Stimulated activated CD8-positive, alpha-beta memory T cell treated with anti-CD3 and anti-CD28 coated beads, Interleukin-2, amount 100 ng/mL, for 1 hour (primary cell): ENCODE measurements at places on chromosomes 3 and 15.

- no peak for DNase-seq
Observed at GRCh38 chr3:103617961-103618360, 1183.1 kb downstream of the ZPLD1 start.

- DNase-seq = no peak
Observed at GRCh38 chr3:194824701-194825111, 139.0 kb downstream of the FAM43A start.

GRCh38 chr15:92525758-92526245 is 129.8 kb downstream of the FAM174B start:
- no peak for DNase-seq

GRCh38 chr15:33284336-33284735 is 26.4 kb upstream of the RYR3 start:
- no peak for DNase-seq

GRCh38 chr3:195907684-195907933 is 742 bp downstream of the TNK2 start:
- DNase-seq = no peak

GRCh38 chr15:82847703-82848102 is 38.3 kb downstream of the WHAMM start:
- no peak for DNase-seq

DNA sequence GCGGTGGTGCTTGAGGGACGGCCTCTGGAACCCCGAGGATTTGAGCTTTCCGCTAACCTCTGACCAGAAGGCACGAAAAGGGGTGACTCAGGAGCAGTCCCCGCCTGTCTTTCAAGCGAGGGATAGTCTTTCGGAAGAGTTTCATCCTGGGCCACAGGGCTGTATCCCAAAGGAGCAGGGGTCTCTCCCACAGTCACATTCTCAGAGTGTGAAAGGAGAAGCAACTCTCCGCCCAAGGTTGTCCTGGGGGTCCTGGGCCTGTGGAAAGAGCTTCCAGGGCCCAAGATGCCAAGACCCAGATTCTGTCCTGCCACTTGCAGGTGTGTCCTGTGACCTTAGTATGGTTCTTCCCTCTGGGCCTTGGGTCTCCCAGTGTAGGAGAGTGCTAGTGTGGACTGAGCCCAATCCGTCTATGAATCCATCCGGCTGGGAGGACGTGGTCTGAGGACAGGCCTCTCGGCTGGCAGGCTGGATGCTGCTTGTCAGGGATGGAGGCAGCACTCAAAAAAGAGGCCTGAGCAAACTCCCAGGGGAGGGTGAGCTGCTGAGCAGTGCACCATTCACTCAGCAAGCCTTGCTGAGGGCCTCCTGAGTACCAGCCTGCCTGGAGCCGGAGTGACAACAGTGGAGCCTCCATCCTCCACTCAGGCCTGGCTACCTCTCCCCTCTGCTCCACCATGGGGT is 1.6 kb upstream of the DUSP7 start:
- no peak for DNase-seq

- no peak for DNase-seq
Observed at GRCh38 chr3:17846466-17846865, 104.0 kb upstream of the TBC1D5 start.

- DNase-seq = no peak
Observed at GRCh38 chr15:76199106-76200082, 111.9 kb downstream of the ETFA start.

- no peak for DNase-seq
Observed at GRCh38 chr3:17195856-17196604, 311.3 kb downstream of the PLCL2 start.

DNA sequence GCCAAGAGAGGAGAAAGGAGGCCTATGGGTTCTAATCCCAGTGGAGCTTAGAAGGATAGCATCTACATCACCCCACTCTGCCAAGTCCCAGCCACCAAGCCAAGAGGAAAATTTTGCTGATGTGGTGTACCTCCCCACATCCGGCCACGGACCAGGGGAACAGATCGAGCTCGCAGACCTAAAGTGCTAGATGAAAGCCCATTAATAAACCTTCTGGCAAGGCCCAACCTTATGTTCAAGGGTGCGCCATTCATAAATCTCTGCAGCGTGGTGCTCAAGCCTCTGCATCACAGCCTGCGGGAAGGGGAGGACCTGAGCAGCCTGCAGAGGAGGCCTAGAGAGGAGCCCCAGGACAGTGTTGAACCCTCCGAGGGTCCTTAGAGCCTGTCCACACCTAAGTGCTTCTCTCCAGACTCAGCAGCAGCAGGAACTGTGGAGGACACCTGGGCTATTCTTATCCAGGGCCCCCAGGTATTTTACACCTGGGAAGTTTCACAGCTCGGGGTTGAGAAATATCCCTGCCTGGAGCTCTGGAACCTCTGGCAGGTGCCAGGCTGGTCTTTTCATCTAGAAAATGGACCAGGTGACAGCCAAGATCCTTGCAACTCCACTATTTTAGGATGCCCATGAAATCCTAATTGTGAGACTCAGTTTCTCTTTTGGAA is 68.0 kb downstream of the MRPL46 start:
- no peak for DNase-seq

DNA sequence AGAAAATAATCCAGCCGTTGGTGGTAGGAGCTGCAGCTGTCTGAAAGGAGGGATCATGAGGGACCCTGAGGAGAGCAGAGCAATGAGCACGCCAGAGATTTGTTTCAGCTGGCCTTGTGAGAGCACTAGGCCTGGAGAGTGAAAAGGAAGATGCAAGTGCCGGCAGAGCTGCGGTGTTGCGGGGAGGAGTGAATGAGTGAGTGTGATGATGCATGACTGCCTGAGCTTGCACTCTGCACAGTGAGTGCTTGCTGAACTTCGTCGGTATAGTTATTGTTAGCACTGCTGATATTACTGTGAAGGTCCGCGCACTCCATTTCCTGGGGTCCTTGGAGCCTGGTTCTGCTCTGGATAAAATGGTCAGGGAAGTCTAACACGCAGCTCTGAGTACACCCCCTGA is 23.2 kb downstream of the EIF1B start:
- DNase-seq = no peak

DNA sequence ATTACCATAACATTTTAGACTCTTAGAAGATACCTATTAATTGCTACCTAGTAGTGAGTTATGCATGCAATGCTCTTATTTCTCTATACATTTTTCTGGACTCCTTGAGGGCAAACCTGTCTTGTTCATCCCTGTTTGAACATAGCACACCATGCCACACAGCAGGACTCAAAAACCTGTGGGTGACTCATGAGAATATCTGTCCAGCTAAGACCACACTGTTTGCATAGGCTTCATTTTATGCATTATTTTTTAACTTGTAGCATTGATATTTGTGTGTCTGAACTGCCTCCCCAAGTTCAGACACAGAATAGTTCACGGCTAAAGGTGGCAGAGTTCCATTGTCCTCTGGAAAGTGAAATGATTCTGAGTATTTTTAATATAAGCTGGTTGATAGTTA is 1.8 kb downstream of the LMCD1 start:
- no peak for DNase-seq

GRCh38 chr3:183278479-183279088 is 25.5 kb downstream of the B3GNT5 start:
- no peak for DNase-seq

- DNase-seq = no peak
Observed at GRCh38 chr3:14179114-14179465, 473 bp downstream of the LSM3 start.

DNA sequence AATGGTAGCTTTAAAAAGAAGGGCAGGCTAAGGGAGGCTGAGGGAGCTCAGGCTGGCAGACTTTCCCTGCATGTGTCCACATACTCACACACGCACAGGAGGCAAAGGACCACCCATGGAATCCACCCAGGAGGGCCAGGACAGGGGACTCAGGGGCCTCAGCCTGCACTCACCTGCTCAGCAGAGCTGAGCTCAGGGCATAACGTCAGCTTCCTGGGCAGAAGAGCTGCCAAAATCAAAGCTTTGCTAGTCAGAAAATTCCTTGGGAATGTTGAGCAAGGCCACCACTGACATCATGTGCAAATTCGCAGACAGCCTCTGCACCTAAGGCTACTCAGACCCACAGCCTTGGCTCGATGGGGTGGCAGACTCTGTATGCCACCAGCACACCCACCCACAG is 16.4 kb upstream of the ALAS1 start:
- DNase-seq = no peak

- DNase-seq = no peak
Observed at GRCh38 chr3:43307226-43307625, 20.9 kb downstream of the SNRK start.

GRCh38 chr3:36956155-36956554 is 11.3 kb upstream of the TRANK1 start:
- DNase-seq = no peak

DNA sequence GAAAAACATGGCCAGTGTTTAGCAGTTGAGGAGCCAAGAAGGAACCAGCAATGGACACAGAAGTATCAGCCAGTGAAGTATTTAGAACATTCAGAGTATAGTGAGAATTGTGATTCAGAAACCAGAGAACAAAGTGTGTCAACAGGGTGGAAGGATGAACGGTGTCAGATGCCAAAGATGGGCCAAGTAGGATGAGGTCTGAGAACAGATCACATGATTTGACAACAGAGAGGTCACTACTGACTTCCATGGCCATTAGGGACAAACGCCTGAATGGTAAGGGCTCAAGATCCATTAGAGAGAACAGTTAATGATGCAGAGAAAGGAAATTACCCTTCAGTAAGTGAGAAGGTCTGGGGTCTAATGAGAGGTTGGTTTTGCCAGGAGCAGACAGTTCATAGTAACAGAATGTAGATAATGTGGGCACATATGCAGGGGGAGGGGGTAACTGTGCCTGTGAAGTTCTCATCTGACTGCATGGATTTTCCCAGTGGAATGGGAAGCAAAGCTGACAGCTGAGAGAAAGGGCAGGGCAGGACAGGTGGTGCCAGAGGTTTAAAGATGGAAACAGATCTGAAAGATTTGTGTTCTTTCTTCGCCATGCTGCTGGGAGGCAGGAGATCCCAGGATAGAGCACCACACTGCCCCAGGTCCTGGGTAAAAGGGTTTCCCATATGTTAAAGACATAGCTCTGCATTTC is 4.8 kb upstream of the ACAD9 start:
- DNase-seq = no peak

- no peak for DNase-seq
Observed at GRCh38 chr3:129365296-129366136, 62.9 kb downstream of the EFCAB12 start.

- DNase-seq = no peak
Observed at GRCh38 chr3:131702146-131702545, 199.4 kb upstream of the MRPL3 start.

DNA sequence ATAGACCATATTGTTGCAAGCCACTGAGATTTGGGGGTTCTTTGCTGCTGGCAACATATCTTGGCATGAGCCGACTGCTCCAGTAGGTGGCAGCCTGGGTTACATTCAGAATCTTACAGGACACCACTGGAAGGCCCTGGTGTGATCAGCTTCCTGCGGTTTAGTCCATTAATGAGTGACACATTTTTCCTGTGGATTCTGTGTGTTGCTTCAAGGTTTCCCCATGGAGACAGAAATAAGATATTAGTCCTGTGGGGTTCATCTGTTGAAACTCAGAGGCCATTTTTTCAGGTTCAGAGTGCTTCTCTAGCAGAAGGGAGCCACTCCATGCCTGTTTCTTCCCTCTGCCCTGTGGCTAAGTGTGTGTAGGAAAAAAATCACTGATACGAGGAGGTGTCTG is 116.2 kb downstream of the MFSD1 start:
- no peak for DNase-seq

DNA sequence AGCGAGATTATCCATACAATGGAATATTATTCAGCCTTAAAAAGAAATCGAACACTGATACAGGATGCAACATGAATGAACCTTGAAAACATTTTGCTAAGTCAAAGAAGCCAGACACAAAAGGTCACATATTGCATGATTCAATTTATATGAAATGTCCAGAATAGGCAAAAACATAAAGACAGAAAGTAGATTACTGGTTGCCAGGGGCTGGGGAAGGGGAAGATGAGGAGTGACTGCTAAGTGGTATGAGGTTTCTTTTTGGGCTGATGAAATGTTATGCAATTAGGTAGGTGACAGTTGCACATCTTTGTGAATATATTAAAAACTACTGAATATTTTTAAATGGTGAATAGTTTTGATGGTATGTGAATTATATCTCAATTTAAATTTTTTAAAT is 38.3 kb downstream of the LRRFIP2 start:
- DNase-seq = no peak

DNA sequence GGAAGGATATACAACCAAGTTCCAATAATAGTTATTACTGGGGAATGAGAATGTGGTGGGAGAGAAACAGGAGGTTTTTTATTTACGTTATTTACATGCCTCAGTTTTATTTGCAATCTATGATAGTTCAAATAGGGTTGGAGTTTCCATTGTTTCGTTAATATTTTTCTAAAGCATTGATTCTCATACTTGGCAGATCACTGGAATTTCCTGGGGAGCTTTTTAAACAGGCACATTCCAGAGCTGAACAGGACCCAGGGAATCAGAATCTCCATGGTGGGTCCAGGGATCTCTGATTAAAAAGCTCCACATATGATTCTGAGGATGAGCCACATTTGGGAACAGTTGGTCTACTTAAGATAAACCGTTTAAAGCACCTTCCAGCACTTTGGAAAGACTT is 123.9 kb downstream of the IL20RB start:
- no peak for DNase-seq

DNA sequence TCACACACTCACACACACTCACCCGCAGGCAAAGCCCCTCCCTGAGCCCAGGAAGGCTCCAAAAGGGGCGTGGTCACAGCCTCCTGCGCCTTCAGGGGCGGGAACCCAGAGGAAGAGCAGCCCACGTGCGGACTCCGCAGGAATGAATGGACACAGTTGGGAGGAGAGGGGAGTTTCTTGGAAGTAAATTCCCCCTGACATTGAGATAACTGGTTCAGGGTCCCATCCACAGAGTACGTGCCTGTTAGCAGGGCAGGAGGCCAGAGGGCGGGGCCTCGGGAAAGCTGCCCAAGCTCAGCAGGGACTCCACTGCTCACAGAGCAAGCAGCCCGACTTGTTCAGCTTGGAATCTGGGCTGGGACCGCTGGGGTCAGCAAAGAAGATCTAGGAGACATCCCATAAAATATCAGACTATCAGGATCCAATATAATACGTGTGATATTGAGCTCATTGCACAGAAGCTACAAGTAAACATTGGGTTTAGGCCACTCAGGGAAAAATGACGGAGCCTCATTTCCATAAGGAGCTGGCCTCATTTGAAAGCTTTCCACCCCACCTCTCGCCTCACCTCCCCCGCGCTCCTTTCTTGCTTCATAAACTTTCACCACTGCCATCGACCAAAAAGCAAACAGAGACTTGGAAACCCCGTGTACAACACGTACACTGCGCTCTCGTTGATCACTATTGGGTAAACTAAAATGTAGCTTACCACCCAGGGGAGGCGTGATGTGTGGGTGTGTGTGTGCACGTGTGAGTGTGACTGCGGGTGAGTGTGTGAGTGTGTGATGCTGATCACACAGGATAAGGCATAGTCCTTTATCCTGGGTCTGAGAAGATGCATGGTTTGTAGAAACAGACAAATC is 36.0 kb downstream of the TM2D3 start:
- DNase-seq = no peak
